ENCODE measurements at places on chromosomes 6 and 20. TPM values are rescaled to one million over a fixed set of nuclear protein-coding genes. Genes with fewer than 3 reads are reported as not detected.

- DNase-seq = no peak
- H3K27me3 ChIP-seq = peaks cover 67% of the 10 kb centered on the region
- H3K36me3 ChIP-seq = peaks cover 2% of the 10 kb centered on the region
- H3K4me1 ChIP-seq = peaks cover 8% of the 10 kb centered on the region
These were observed 3.2 kb downstream of the INSM1 start for GRCh38 chr20:20371083-20371482.

- H3K4me1 ChIP-seq = peaks cover 53% of the 10 kb centered on the region
- H3K27ac ChIP-seq = peak overlapping the region; percentile 99
- peak; percentile 90 for DNase-seq
- H3K36me3 ChIP-seq = peaks cover 49% of the 10 kb centered on the region
- peaks cover 27% of the 10 kb centered on the region for H3K27me3 ChIP-seq
These were observed 1.1 kb downstream of the NFATC2 start for GRCh38 chr20:51541189-51542032.

DNA sequence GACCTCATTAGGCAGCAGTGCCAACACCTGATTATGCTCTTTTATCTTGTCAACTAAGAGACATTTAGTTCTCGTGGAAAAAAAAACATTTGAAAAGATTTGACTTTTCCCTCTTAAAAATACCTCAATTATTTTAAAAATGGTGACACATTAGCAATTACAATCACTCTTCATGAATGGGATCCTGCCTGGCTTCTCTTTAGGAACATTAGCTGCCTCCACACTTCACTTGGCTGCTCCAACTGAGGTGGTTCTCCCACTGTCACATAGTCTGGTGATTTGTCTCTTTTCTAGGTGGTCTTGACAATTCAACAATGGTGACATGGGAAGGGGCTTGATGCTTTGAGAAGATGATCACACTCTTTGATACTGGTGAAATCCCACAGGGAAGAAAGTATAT, 26.2 kb upstream of the SLC35F1 start:
- no peaks in the 10 kb centered on the region for H3K36me3 ChIP-seq
- peaks cover 2% of the 10 kb centered on the region for H3K27me3 ChIP-seq
- H3K4me3 ChIP-seq = no peak overlapping the region
- H3K27ac ChIP-seq = no peak overlapping the region
- DNase-seq = no peak

- H3K4me1 ChIP-seq = no peaks in the 10 kb centered on the region
- no peak overlapping the region for H3K27ac ChIP-seq
- H3K4me3 ChIP-seq = no peak overlapping the region
- H3K36me3 ChIP-seq = no peaks in the 10 kb centered on the region
- H3K27me3 ChIP-seq = no peaks in the 10 kb centered on the region
These were observed 562.2 kb downstream of the KIF16B start for GRCh38 chr20:16011056-16011455.

DNA sequence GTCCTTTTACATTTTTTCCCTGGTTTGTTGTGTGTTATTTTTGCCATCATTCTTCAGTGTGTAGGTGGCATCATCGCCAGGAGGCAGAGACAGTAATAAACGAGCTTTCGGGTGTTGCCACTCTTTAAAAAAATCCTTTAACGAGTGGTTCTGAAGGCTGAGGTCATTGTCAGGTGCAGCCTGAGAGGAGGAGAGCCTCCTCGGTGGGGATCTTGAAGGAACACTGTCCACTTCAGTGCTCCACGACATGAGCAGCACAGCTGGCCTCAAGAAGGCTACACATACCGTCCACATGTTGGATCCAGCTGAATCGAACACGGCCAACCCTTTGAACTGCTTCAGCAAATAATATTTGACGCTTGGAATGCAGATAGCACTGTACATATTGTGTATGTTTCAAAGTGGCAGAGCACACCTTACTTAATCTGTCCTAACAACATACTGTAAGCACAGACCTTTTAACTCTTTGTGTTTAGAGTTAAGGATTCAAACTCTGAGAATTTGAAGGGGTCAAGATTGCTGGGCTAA, 48.0 kb upstream of the FOXQ1 start:
- DNase-seq = no peak
- no peaks in the 10 kb centered on the region for H3K27me3 ChIP-seq
- H3K27ac ChIP-seq = no peak overlapping the region
- no peaks in the 10 kb centered on the region for H3K36me3 ChIP-seq
- H3K4me3 ChIP-seq = no peak overlapping the region

GRCh38 chr6:10659699-10660348, 34.6 kb downstream of the C6orf52 start:
- no peaks in the 10 kb centered on the region for H3K36me3 ChIP-seq
- H3K27me3 ChIP-seq = peaks cover 10% of the 10 kb centered on the region
- DNase-seq = peak; percentile 19
- H3K27ac ChIP-seq = no peak overlapping the region

DNA sequence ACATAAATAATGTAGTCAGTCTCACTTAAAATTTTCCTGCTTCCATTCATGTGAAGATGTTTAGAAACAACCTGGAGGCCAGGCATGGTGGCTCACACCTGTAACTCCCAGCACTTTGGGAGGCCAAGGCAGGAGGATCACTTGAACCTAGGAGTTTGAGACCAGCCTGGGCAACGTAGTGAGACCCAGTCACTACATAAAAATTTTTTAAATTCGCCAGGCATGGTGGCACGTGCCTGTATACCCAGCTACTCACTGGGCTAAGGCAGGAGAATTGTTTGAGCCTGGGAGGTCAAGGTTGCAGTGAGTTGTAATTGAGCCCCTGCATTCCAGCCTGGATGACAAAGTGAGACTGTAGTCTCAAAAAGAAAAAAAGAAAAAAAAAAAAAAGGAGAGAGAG, 47.3 kb upstream of the E2F3 start:
- DNase-seq = no peak
- H3K27me3 ChIP-seq = peaks cover 4% of the 10 kb centered on the region
- H3K4me1 ChIP-seq = peaks cover 5% of the 10 kb centered on the region
- peaks cover 3% of the 10 kb centered on the region for H3K36me3 ChIP-seq
- H3K4me3 ChIP-seq = no peak overlapping the region
- H3K27ac ChIP-seq = no peak overlapping the region

GRCh38 chr20:50415021-50415515, 95.1 kb upstream of the PTPN1 start:
- H3K27me3 ChIP-seq = peaks cover 21% of the 10 kb centered on the region
- H3K4me3 ChIP-seq = no peak overlapping the region
- no peak overlapping the region for H3K27ac ChIP-seq
- H3K36me3 ChIP-seq = no peaks in the 10 kb centered on the region
- DNase-seq = no peak
- no peaks in the 10 kb centered on the region for H3K4me1 ChIP-seq

DNA sequence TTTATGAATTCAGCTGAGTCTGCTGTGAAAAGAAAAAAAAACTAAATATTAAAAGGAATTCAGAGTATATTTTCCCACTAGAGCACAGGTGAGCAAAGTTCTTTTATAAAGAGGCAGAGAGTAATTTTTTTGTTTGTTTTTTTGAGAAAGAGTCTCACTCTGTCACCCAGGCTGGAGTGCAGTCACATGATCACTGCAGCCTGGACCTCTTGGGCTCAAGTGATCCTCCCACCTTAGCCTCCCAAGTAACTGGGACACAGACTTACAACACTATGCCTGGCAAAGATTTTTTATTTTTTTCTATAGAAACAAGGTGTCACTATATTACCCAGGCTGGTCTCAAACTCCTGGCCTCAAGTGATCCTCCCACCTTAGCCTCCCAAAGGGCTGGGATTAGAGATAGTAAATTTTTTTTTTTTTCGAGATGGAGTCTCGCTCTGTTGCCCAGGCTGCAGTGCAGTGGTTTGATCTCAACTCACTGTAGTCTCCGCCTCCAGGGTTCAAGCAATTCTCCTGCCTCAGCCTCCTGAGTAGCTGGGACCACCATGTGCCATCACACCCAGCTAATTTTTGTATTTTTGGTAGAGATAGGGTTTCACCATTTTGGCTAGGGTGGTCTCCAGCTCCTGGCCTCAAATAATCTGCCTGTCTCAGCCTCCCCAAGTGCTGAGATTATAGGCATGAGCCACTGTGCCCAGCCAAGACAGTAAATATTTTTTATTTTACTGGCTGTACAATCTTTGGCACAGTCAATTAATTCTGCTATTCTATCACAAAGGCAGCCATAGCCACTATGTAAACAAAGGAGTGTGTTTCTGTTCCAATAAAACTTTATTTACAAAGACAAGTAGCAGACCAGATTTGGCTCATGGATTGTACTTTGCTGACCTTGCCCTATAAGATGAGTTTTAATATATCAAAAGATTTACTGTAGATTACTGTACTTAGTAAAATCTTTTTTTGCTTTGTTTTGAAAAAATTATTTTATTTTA, 14.5 kb upstream of the B4GALT5 start:
- no peaks in the 10 kb centered on the region for H3K36me3 ChIP-seq
- H3K4me3 ChIP-seq = no peak overlapping the region
- DNase-seq = no peak

GRCh38 chr20:19758501-19759331, 658 bp downstream of the RIN2 start:
- no peak for DNase-seq
- H3K27ac ChIP-seq = no peak overlapping the region
- H3K4me3 ChIP-seq = no peak overlapping the region
- peaks cover 44% of the 10 kb centered on the region for H3K27me3 ChIP-seq

DNA sequence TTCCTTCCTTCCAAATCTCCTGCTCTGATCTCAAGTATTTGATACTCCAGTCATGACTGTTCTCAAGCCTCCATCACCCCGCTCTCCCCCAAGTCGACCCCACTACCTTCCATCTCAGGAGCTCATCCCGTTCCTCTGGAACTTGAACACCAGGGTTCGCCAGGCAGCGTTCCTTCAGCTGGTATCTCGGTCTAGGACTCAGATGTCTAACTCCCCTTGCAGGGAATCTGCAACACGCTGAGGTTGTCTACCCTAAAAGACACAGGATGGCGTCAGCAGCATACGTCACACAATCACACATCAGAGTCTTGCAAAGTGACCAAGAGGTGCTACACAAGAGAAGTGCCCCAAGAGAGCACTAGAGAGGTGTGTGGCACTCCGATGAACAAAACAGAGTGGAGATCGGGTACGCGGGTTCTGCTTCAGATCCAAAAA, 706 bp downstream of the ZNF184 start:
- DNase-seq = peak; percentile 79
- peak overlapping the region; percentile 93 for H3K27ac ChIP-seq
- H3K4me1 ChIP-seq = peaks cover 56% of the 10 kb centered on the region
- peak overlapping the region; percentile 85 for H3K4me3 ChIP-seq
- peaks cover 54% of the 10 kb centered on the region for H3K36me3 ChIP-seq
- peaks cover 4% of the 10 kb centered on the region for H3K27me3 ChIP-seq

Gene CLPSL2
- total RNA-seq = not detected

Gene HSD17B8
- total RNA-seq = 11.4 TPM

Gene INSM1
- total RNA-seq = not detected

Measured in activated CD4-positive, alpha-beta memory T cell treated with anti-CD3 and anti-CD28 coated beads, Interleukin-2, amount 10 ng/mL, durations not matched to agents 7 days and 5 days (primary cell).